Vagina (tissue), 2 donors: ENCODE measurements at places on chromosomes 4 and X.

DNA sequence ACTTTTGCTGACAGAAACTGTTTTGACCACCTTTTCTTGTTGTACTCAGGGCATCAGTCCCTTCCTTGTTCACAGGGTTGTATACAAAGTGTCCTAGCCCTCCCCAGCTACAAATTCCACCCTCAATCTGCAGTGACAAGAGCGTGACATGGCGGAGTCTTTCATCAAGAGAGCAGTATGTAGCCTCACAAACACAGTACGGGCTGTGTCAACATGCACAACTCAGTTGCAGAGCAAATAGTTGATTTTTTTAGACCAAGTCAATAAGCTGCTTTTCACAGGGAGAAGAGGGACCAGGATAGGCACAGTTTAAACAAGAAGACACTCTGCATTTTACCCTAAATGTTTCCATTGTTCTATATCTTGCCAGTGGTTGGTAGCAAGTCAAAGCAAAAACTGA is 8.6 kb upstream of the HS6ST2 start:
- no peak for DNase-seq

DNA sequence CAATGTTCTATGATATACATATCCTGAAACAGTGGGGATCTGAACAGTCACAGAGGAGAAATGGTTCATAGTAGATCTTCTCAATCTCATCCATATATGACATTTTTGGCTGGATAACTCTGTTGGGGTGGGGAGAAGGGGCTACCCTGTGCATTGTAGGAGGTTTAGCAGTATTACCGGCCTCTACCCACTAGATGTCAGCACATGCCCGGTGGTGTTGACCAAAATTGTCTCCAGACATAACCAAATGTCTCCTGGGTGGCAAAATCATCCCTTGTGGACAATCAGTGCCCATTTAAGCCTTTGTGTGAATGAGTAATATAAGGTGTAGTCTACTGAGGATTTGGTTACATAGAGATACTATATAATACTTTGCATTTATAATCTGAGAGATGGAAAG is 89.9 kb downstream of the PLS3 start:
- DNase-seq, result no peak

GRCh38 chr4:15989424-15989823 is 26.4 kb upstream of the FGFBP2 start:
- no peak for DNase-seq

GRCh38 chrX:103628386-103629317 is at the start of gene TCEAL1:
TSS of gene TCEAL1 (plus strand) at chrX:103628975. CDS start at chrX:103629917, 942 bp downstream.
- no peak for DNase-seq

GRCh38 chr4:38514465-38515146 is 149.4 kb upstream of the KLF3 start:
- no peak for DNase-seq

GRCh38 chr4:176654565-176655216 is 138.0 kb downstream of the VEGFC start:
- no peak for DNase-seq

DNA sequence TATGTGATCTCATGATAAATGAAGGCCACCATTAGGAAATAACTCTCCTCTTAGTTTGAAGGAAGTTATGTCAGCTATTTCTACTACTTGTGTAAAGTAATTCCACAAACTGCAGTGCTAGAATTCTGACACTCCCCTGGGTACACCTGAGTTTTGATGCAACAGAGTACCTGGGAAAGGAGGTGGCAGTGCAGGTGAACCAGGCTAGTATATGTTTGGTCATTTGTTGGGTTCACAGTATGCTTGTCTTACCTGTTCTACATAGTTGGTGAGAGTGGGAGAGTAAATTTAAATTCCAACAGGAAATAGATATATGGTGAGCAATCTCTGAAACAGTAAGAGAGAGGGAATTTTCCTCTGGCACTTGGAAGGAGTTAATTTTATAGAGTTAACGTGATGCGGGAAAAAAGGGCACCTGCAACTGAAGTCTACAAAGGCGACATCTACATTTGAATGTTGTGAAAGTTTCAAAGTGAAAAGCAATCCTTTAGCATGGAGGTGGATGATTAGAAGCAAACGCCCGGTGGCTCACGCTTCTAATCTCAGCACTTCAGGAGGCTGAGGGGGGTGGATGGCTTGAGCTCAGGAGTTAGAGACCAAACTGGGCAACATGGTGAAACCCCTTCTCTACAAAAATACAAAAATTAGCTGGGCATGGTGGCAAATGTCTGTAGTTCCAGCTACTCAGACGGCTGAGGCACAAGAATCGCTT is 8.3 kb upstream of the SLC10A6 start:
- DNase-seq, result no peak

- DNase-seq, result no peak
Measured at GRCh38 chr4:26074712-26075430, 160.9 kb downstream of the SMIM20 start.

GRCh38 chrX:139475432-139475831 is 55.1 kb upstream of the F9 start:
- no peak for DNase-seq

GRCh38 chr4:39154009-39154408 is 28.3 kb upstream of the WDR19 start:
- DNase-seq, result no peak
